H7 (cell line): ENCODE measurements at places on chromosomes 5 and 9.

- DNase-seq: no peak
Measured at GRCh38 chr5:178778919-178779318, 48.5 kb upstream of the ZNF354A start.

DNA sequence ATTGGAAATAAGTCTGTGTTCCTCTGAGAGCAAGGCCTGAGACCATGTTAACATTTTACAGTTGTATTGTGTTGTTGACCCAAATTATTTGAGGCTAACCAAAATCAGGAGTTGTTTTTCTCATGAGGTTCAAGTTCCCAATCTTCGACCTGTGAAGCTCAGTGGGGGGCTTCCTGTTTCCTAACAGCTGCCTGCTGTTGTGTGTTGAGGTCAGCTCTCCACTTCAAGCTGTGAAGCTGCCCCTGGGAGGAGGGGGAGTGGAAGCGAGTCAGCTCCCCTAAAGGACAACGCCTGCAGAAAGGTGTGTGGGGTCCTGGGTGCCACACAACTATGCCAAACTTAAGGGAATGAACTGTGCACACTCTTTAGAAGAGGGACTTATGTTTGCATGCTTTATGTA, 295.5 kb downstream of the IRX1 start:
- no peak for DNase-seq

DNA sequence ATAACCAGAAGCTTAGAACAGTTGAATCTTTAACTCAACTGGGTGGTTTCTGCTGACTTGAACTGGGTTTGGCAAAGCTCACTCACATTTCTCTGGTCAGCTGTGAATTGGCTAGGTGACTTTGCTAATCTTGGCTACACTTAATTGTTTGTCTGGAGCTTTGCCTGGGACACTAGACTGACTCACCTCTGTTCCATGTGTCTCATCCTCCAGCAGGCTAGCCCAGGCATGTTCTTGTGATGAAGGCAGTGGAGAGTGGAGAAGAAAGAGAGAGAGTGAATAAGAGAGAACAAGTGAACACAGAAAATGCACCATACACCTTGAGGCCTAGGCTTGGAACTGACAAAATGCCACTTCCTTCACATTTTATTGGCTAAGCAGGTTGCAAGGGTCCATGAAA, 32.6 kb downstream of the SPATA31D1 start:
- no peak for DNase-seq

- no peak for DNase-seq
Measured at GRCh38 chr5:172645271-172646055, 4.4 kb downstream of the NEURL1B start.

DNA sequence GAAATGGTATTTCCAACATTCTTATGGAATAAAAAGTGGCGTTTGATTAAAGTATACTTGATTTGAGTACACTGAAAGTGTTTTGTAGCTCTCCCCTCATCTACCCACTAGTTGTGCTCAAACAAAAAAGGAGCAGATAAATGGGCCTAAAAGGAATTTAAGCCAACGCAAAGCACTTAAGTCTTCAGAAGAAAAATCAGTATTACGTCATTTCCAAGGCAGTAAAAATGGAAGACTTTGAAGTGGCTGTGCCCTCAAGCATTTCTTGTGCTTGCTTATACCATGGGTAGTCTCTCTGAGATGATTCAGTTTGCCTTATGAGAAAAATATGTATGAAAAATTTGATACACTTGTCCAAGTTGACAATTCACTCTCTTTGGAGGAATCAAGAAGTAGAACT, 279.9 kb upstream of the CD180 start:
- no peak for DNase-seq

- peak; percentile 71 for DNase-seq
Measured at GRCh38 chr9:133889584-133890301, 102.4 kb downstream of the VAV2 start.

DNA sequence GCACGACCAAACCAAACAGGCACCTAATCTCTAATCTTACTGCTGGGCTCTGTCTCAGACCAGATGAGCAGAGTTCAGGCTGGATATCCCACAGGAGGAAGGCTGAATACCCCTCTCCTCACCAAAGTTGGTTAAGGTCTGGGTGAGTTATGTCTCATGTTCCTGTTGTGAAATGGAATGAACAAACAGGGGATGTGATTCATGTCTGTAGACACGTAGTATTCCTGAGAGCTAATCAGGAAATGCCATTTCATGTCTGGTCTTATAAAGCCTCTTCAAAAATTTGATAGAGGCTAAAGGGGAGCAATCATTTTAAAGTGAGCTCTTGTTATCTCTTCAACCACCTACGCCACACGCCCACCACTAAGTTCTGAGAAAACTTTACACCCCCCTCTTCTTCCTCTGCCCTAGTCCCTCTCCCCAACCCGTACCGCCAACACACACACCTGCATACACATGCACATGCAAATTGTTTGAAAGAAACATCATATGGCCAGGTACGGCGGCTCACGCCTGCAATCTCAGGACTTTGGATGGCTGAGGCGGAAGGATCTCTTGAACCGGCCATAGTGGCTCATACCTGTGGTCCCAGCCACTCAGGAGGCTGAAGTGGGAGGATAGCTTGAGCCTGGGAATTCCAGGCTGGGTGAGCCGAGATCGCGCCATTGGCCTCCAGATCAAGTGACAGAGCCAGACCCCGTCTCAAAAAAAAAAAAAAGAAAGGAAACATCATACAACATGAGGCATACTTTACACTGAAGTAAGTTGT, 69.8 kb upstream of the RAI14 start:
- DNase-seq: no peak

DNA sequence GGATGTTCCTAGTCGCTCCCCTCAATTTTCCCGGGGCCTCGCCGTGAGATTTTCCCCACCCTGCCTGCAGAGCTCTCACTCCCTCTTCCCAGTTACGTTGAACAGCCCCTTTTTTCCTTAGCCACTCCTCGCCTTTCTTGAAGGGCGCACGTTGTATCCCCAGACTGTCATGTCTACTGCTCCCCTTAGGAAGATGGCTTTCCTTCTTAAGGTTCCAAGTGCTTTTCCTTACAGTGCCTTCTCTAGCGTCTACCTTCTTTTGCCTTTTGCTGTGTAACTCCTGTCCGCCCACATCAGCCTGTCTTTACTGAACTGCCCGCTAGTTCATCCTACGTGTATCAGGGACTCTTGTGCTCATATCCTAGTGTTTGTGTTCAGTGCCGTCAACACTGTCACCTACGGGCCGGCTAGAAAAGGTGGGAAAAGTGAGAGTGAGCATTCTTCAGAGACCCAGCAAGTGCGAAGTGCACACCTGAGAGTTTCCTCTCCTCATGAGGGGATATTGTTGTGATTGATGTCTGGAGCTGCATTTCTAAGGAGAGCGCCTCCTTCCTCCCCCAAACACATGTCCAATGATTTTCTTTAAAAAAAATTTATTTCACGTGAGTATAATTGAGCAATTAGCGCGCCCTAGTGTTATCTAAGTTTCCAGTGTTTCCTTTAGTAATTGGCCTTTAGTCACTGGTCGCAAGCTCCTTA, 764 bp downstream of the CAMLG start:
- DNase-seq: peak; percentile 44

- peak; percentile 10 for DNase-seq
Measured at GRCh38 chr5:74056789-74057164, 430.8 kb downstream of the ARHGEF28 start.

DNA sequence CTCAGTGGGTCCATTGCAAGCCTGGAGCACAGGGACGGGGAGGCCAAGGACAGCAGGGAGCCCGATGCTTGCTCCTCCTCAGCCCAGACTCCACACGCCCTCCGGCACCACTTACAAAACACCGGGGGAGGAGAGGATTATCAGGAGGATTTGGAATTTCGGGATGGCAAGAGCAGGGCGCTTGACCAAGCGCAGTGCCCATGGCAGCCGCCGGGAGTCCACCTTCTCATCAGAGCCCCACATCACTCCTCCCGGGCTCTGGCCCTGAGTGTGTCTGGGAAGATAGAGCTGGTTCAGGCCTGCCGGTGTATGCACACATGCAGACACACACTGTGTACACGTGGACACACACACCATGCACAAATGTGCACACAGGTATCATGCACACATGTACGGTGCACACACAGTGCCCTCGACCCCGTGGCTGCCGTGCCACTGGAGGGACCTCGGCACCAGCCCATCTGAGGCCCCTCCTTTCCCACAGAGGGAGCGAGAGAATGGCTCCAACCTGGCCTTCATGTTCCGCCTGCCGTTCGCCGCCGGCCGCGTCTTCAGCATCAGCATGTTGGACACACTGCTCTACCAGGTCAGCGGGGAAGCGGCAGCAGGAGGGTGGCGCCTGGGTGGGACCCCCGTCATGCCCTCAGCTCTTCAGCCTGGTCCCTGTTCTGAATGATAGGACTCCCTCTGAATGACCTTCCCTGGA, 81.7 kb downstream of the KCNT1 start:
- DNase-seq: peak; percentile 85

GRCh38 chr9:82188817-82189216, 200.2 kb downstream of the SPATA31D1 start:
- no peak for DNase-seq

DNA sequence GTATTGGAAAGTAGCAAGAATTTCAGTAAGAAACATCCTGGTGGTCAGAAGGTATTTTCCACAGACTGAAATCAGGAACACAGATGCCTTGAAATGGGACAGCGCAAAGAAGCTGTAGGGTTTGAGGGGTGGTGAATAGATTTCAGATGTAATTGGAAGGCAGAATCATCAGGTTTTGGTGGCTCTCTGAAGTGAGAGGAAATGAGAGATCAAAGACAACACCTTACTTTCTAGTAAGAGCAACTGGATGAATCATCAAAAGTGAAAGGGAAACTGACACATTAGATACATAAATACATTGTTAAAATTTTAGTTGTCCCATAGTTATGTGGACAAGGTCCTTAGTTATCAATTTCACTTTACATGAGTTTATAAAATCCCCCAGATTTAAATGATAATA, 188.2 kb upstream of the SLC27A6 start:
- no peak for DNase-seq

DNA sequence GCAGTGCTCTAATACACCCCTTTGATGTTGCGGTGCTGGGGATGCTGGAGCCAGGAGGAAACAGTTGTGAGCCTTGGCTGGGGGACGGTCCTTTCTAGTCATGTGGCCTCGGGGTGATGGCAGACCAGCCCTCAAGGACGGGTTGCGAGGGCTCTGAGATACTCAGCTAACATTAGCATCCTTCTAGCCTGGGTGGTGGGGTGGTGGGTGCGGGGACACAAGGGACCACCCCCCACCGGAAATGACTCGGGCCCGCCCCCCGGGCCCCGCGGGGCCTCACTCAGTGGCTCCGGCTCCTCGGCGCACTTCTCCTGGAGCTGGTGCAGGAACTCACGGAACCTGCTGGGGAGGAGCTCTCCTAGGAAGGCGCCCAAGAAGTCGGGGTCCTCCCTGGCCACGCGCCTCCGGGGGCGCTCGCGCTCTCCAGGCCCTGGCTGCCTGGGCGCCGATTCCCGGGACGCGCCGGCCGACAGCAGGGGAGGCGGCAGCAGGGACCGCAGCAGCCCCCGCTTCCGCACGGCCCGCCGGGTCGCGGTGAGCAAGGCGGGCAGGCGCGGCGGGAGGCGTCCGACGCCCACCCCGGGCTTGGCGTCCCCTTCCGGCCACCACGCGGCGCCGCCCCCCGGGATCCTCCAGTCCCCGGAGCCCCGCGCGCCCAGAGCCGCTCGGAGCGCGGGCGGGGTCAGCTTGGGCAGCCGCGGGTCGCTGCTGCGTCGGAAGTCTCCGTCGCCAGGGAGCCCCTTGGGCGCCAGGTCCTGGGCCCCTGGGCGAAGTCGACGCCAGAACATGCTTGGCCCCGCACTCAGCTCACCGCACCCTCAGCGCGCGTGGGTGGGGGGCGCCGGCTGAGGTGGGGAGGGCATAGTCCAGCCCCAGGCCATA, 873 bp downstream of the C9orf50 start:
- DNase-seq: peak; percentile 86

GRCh38 chr9:127014216-127014909, 99.8 kb downstream of the RALGPS1 start:
- no peak for DNase-seq

- no peak for DNase-seq
Measured at GRCh38 chr9:33800886-33801285, 5.5 kb downstream of the PRSS3 start.

- DNase-seq: no peak
Measured at GRCh38 chr5:66897356-66897755, 299.2 kb downstream of the CD180 start.

DNA sequence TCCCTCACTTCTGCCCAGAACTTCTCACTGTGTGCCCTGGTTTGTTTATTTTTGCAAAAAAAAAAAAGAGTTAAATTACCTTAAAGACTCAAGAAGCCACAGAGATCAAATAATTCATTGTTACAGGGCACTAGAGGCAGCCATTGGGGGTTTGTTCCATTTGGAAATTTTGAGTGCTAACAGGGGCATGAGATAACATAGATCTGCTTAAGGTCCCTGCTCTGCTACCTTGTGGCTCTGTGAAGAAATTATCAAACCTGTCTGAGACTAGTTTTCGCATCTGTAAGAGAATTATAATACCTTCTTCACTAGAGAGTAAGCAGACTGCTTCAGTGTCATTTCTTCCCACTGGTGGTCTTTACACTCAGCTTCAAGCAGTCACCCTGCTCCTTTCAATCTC, 394 bp downstream of the TLR4 start:
- DNase-seq: no peak

GRCh38 chr5:83360573-83360972, 111.0 kb upstream of the VCAN start:
- DNase-seq: no peak

DNA sequence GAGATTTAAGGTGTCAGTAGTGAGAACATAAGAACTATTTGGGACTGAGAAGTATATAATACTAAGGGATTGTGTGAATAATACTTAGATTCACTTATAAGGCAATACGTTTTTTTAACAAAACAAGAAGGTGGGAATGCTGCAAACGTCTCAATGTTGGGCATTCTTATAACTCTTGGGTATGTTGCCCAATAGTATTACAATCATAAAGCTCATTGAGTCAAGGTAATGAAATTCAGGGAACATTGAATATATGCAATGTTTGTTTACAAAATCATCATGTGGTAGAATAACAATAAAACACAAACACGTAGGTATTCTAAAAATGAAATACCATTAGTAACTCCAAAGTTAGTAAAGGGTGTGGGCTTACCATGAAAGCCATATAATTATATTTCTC, 400.7 kb downstream of the KIAA0825 start:
- no peak for DNase-seq

DNA sequence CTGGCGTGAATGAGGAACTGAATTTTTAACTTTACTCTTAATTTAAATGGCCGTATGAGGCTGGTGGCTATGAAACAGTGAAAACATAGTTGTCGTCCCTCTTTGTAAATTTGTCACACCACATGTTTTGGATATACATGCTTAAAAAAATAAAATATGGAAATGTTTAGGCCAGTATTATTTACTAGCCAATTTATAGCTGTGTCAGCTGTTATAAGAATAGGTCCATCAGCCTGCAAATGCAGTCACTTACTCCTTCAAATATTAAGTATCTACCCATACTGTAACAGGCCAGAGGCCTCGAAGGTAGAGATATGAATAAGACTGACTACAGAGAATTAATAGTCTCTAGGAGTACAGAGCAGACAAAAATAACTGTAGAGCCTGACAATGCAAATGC, 30.0 kb downstream of the NR6A1 start:
- no peak for DNase-seq
